ENCODE measurements at places on chromosomes 16 and 17. TPM values are rescaled to one million over a fixed set of nuclear protein-coding genes. Genes with fewer than 3 reads are reported as not detected.

Gene SAT2
- 33.8 TPM for total RNA-seq

Gene PLA2G10
- total RNA-seq, result not detected

Gene NUDT21
- total RNA-seq, result 78.3 TPM

Gene GSE1
- 57.6 TPM for total RNA-seq

Gene CLEC10A
- 3.7 TPM for total RNA-seq
